GM06990 (cell line): ENCODE measurements at places on chromosomes 4 and X.

- no peak for DNase-seq
These were observed 252.6 kb downstream of the ANK2 start for GRCh38 chr4:113302051-113302450.

DNA sequence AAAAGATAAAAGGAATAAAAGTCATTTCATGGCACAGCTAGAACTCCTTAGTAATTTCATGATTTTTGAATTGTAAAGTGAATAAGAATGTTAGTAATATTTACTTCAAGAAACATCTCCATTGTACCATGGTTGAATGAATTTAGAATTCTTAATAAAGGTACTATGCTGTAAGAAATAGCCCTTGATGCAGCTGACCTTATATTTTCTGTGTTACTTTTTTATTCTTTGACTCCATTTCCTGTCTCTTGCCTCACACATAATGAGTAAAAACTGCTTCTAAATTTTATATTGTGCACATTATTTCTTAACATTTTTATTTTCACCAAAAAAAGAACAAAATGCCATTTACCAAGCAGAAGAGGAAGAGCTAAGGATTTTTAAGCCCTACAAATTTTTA lies 81.9 kb upstream of the PDHA2 start:
- no peak for DNase-seq

DNA sequence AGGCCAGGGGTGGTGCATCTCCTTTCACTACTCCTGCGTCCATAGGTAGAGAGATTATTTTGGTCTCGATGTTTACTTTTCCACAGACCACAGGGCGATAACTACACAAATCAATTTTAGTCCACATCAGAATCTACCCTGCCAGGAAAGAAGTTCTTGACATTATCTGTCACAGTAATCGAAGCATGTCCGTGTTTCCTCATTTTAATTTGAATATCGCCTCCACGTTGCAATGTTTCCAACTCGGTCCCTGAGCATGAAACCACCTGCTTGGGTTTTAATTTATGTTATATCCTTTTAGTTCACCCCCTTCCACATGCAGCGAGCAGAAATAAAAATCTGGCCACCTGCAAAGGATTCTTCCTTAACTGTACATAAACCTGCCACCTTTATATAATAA lies 100.1 kb upstream of the ATXN3L start:
- no peak for DNase-seq

GRCh38 chr4:180153587-180153986 lies 2089.6 kb upstream of the TENM3 start:
- DNase-seq: no peak

DNA sequence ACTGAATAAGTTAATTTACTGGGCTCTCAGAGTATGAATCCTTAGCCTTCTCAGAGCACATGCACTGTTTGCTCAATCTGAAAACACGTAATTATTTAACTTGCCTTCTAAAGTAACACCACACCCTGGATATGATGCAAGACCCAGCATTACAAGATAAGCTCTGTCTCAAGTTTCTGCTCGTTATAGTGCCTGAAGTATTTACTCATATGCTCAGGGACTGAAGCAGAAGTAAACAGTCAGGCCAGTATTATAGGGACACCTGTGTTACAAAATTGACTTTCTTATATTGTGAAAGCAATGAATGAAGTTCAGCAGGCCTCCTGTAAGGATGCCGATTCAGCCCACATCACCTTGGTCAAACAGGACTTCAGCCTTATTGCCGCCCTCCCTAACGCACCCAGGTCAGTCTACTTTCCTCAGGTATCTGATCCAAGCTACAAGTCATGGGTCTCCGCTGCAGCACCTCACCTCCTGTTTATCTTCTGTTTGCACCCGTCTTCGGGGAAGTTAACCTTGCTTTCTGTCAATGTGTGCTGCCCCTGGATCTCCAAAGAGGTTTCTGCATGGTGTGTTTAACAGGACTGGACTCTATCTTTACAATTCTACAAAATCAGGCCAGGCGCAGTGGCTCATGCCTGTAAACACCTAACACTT lies 42.8 kb upstream of the KLF3 start:
- DNase-seq: no peak

DNA sequence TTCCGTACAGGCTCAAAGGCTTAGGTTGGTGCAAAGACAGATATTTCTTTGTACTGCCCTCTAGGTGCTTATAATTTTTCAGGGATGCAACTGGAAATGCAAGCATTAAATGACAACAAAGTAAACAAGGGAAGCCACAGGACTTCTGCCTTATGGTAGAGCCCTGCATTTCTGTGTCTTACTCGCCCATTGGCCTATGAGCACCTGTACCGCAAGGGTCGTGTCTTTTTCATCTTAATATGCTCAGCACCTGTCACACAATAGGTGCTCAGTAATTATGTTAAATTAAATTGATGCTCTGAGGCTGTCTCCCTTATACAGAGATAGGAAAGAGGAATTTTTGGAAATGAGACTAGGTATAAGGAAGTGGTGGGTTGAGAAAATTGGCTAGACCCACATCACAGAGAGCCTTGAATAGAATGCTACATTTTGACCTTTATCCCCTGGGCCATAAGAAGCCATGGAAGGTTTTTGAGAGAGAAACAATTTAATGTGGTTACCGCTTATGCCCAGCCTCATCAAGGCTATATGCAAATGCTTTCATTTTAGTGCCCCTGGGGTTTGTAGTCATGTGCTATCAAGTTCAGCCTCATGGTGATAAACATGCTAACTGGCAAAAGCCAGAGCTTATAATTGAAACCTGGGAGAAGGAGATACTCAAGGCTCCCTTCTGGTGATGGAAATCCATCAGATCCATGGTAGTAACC lies 16.3 kb downstream of the VSIG4 start:
- no peak for DNase-seq

DNA sequence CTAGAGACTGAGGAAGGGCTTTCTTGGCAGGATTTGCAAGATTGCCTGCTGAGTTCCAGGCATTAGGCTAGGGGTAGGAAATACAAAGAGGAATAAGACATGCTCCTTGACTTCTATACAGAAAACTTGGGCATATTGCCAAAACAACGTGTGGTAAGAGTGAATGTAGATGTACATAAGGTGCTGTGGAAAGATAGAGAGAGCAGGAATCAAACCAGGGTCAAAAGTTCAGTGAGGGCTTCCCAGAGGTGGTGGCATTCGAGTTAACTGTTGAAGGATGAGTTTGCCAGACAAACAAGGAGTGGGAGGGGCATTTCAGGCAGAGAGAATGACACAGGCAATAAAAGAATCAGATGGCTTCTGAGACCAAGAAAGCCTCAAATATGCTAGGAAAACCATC lies 187.9 kb downstream of the KDR start:
- DNase-seq: no peak

GRCh38 chrX:146241902-146242301 lies 424.3 kb downstream of the SLITRK2 start:
- no peak for DNase-seq

GRCh38 chrX:113470166-113470565 lies 629.5 kb upstream of the AMOT start:
- no peak for DNase-seq

DNA sequence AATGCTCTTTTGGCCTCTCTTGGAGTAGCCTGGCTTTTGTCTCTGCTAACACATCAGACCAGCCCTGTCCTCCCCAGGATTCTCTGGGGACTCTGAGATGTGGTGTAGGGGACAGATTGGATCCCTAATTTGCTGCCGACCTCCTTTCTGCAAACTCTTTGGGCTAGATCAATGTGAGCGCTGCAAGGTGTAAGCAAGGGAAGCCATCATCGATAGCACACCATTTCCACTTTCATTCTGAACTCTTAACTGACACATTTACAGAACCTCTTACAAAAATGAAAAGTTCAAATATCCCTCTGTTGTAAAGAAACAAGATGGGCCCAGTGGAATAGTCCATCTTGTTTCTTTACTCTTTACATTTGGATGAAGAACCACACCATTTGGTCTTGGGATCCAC lies 46.6 kb downstream of the PGRMC2 start:
- DNase-seq: no peak

GRCh38 chr4:1695913-1696312 lies 11.8 kb upstream of the FAM53A start:
- DNase-seq: no peak

- DNase-seq: no peak
These were observed 20.8 kb upstream of the MAGEA1 start for GRCh38 chrX:153158319-153158718.

DNA sequence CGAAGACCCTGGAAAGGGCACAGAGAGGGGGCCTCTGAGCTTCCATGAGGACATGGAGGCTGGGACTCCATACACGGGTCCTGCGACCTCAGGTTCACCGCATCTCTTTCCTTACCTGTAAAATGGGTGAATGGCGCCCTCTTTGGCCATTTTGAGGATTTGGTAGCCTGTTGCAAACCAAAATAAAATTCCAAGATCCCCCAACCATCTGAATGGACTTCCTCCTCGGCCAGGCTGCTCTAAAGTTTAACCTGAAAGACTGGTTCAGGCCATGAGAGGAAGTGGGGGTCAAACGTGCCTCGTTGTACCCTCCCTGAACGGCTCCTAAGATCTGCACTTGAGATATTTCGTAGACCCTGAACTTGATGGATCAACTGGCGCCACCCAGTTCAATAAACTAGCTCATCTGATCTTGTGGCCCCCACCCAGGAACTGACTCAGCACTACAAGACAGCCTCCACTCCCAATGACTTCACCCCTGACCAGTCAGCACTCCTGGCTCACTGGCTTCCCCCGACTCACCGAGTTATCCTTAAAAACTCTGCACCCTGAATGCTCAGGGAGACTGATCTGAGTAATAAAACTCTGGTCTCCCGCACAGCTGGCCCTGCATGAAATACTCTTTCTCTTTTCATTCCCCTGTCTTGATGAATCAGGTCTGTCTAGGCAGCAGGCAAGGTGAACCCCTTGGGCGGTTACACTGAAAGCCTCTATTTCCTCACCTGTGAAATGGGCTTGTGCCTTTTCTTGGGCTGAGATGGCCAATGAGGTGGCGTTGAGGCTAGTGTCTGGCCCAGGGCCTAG lies 32.9 kb upstream of the GPR78 start:
- no peak for DNase-seq

- DNase-seq: no peak
These were observed 119.7 kb upstream of the CXorf51A start for GRCh38 chrX:146934256-146934655.

GRCh38 chr4:168907119-168907698 lies 102.8 kb downstream of the CBR4 start:
- no peak for DNase-seq

GRCh38 chr4:165877286-165877685 lies 4.2 kb downstream of the TLL1 start:
- no peak for DNase-seq

DNA sequence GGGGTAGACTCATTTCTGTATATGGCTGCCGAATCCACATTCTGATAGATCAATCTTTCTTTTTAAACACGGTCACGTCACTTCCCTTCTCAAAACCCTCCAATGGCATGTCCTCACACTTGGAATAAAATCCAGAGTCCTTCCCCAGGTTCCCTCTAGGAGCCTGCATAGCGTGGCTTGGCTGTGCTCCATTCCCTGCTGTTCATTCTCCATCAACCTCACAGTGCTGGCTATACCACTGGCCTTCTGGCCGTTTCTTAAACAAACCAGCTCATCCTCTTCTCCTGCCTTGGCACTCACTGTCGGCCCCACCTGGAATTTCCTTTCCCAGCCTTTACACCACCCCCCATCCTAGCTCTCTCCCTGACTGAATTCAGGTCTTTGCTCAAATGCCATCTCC lies 77.1 kb downstream of the RBM47 start:
- DNase-seq: no peak

GRCh38 chr4:176775338-176775737 lies 17.4 kb downstream of the VEGFC start:
- DNase-seq: no peak

- no peak for DNase-seq
These were observed 1.6 kb upstream of the LNX1 start for GRCh38 chr4:53592686-53593501.

DNA sequence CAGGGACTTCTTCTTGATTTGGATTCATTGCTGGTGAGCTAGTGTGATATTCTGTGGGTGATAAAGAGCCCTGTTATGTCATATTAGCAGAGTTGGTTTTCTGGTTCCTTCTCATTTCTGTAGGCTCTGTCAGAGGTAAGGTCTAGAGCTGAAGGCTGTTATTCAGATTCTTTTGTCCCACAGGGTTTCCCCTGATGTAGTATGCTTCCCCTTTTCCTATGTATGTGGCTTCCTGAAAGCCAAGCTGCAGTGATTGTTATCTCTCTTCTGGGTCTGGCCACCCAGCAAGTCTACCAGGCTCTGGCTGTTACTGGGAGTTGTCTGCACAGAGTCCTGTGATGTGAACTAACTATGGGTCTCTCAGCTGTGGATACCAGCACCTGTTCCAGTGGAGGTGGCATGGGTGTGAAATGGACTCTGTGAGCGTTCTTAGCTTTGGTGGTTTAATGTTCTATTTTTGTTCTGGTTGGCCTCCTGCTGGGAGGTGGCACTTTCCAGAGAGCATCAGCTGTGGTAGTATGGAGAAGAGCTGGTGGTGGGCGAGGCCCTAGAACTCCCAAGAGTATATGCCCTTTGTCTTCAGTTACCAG lies 373.7 kb downstream of the AR start:
- DNase-seq: no peak

DNA sequence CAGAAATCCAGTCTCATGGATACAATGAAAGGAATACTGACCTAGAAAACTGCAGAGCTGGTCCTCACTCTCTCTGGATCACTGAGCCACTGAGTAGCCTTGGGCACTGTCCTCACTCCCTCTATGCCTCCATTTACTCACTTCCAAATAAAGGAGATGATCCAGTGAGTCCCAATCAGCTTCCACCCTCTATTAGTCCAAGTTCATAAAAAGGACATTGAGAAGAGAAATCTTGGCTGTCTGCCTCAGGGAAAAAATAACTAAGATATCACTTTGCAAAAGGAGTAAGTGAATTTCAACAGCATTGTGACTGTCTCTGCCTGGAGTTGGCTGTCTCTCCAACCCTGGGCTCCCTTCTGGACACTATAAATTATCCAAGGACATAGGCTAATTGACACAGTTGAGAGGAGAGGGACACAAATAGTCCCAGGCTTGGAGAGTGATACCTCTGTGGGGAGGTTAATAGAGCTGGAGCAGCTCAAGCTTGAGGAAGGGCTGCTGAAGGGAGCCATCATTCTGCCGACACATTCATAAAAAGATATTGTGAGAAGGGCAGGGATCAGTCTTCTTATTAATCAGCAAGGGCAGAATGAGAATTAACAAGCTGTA lies 572.3 kb downstream of the RAB28 start:
- no peak for DNase-seq

DNA sequence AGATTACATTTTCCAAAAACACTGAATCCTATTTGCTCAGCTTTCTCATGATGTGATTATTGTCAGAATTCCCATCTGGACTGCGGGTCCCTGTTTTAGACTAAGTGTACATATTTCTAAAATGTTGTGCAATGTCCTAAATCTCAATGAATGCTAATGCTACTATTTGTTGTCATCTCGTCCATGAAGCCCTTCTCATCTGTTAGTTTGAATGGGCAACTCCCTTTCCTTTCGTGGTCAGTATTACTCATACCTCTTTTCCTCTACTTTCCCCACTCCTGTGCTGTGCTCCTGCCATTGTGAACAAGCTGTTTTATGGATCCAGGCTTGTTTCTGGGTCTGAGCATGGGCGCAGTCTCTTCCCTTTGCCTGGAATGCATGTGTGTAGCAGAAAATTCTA lies 91.0 kb downstream of the MID1 start:
- DNase-seq: no peak

GRCh38 chr4:153064571-153064970 lies 128.4 kb downstream of the FHDC1 start:
- DNase-seq: no peak
